ENCODE measurements at places on chromosomes 7 and 10.
A peak's percentile ranks its signal among the peaks of the same experiment; 100 is the strongest.

DNA sequence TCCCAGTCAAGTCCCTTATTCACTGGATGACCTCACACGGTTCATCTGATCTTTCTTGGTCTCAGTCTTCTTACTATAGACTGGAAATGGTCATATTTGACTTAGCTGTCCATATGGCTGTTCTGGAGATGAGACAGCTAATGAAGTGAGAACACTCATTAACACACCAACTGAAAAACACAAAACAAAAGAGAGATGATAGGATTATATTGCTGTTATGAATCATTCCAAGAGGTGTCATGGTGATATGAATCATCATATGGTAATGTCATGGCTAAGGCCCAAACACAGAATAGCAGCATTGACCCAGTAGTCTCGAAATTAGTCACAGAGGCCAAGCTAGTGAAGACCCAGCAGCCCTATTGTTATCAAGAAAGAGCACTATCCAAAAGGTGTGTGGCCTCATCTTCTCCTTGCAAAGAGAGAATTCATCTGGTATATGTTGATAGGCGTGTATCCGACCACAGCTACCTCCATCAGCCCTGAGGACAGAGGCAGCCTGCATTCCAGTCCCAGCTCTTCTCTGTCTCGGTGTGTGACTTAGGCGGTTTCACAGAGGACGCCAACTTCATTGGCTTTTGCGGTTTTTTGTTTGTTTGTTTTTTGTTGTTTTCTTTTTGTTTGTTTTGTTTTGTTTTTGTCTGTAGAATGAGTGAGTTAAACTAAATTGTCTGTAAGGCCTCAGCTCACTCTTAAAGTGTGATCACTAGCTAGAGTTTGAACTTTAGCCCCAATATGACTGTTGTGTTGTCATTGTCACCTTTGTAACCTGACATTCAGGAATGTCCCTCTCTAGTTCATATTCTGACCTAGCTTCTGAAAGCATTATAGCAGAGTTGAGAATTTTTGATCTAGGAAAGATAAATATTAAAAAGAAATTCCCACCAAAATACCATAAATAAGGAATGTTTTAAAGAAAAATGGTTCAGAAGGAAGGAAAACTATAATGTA is 97.4 kb upstream of the PDCD4 start:
- no peak for DNase-seq

GRCh38 chr7:19508124-19508523 is 200.7 kb downstream of the POLR1F start:
- no peak for DNase-seq

- no peak for DNase-seq
These were observed 96.9 kb downstream of the UBE3C start for GRCh38 chr7:157235357-157236333.

GRCh38 chr7:148570510-148570909 is 20.1 kb upstream of the C7orf33 start:
- no peak for DNase-seq

GRCh38 chr10:90437452-90437851 is 420.4 kb downstream of the HTR7 start:
- no peak for DNase-seq

DNA sequence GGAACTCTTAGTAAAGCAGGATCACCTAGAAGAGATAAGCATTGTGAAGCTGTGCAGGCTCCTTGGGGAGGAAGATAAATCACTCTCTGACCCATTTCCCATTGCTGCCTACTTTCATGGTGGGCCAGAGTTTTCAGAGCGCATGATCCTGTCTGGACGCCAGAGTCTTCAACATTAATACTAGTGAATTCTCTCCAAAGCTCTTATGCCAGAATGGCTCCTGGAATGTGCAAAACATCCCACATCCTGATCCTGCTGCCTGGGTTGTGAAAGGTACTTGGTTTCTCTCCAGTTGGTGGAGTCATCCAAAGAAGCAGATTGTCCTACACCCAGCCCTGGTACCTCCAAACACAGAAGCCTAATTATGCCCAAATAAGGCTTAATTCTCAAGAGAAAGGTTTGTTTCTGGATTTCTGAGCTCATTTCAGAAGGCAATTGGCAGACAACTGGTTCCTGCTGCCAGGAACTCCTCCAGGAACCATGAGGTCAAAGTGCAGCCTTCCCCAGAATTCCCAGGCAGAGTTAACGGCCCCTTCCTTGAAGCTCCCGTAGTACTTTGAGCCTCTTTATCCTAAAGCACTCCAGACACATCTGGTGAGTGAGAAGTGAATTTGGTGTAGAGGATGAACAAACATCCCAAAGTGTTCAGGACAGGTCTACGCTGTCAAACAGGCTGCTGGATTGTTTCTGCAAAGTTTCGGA is 495.2 kb downstream of the PLXNA4 start:
- peak; percentile 40 for DNase-seq

GRCh38 chr7:104956753-104957450 is 57.1 kb upstream of the KMT2E start:
- no peak for DNase-seq

DNA sequence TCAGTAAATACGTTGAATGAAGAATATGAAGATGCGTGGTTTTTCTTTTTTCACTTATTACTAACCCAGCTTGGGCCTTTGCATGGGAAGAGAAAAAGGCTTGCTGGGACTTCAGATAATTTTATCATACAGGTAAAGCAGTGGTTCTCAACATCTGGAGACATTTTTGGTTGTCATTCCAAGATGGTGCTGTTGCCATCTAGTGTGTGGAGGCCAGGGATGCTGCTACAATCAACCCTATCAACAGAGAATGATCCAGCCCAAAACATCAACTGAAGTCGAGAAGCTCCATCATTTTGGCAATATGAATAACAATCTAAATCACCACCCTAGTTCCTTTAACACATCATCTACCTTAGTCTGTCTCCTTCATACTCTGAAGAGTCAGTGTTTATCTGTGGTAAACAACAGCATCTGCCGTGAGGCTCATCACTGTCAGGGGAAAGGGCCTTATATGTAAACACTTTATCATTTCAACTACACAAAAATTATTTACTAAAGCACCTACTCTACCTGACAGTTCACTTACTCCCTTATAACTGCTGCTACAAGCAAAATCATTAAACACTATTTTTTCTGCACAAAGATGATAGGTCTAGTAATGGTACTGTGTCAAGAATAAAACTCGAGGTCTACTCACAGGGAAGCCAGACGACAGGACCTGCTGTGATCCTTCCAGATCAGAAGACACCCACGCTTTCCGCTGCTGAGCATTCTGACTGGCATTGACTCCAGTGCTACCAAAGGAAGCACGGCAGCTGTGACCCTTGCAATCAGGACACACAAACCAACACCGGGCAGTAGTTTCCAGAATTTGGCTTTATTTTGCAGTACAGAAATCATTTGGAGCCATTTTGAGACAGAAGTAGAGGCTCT is 48.6 kb downstream of the GDI2 start:
- no peak for DNase-seq

DNA sequence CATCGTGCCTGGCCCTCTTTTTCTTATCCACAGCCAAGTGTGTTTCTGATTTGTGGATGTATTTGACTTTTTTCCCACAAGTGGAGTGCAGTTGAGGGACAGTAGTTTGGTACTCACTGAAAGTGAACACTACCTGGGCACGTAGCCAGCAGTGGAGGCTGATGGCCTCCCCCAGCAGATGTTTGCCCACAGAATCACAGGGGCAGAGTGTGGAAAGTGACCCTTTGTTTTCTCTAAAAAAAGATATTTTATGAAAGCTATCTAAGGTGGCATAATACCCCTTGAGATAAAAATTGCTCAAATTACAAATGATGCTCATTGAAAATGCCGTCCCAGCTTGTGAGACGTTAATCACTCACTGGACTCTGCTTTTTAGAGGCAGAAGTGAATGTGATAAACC is 29.1 kb downstream of the WDR37 start:
- DNase-seq = no peak

DNA sequence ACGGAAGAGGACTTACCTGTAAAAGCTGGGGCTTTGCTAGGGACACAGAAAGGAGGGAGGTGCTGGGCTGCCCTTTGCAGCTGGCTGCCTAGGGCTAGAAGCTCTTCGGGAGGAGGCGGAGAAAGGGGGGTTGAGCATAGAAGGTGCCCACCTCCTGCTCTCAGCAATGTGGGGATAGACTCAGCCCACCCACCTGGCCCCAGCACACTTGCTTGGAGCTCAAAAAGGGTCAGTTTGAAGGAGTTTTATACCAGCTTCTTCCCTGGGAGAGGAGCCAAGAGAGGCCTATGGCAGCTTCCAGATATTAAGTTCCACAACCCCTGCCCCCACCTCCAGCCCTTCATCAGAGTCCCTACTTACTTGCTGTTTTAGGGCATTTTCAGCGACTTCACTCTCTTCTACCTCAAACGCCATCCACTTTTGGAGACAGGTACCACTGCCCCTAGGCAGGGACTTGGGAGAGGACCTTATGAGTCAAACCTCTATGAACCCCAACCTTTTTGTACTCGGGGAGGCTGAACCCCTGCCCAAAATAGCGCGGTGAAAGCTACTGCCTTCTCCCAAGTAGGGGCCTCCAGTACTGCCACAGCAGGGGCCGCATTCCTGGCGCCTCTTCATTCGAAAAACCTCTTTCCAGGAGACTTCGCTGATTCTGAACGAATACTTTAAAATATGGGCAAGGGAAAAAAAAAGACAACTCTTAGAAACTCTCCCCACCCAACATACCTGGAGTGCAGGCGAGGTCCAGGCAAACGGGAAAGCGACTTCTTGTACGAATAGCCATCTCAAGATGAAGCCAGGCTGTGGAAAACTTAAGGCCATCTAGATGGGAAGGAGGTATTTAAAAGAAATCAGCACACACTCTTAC is 1.2 kb upstream of the EVX1 start:
- DNase-seq = no peak

DNA sequence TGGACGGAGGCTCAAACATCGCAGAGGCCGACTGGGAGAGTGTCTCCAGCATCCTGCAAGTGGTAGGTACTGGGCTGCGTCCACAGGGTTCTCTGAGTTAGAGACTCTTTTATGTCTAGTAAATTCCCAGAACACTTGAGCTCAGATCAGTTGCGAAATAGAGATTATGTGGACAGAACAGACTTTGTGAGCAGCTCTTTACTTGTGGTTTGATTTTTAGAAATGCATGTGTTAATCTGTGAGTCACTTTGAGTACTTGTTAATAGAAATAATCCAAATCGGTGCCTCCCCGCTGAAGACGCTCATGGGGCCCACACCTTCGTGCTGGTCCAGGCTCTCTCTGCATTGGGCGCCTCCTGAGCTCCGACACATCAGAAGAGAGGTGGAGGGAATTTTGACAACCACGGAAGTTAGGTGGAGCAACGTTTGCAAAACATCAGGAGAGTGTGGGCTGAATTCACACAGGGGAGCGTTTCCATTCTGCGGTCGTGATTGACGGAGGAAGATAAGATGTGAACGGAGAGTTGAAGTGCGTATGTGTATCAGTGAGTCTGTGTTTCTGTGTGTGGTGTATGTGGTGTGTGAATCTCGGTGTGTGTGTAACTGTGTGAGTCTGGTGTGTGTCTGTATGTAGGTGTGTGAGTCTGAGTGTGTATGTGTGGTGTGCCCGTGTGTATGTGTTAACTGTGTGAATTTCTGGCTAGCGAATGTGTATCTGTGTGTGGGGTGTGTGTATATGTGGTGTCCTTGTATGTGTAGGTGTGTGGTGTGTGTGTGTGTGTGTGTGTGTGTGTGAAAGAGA is 32.1 kb downstream of the PFKP start:
- no peak for DNase-seq

- no peak for DNase-seq
These were observed 20.7 kb downstream of the PLPP4 start for GRCh38 chr10:120477743-120478141.

- no peak for DNase-seq
These were observed 675.6 kb downstream of the REEP3 start for GRCh38 chr10:64196638-64197315.

GRCh38 chr7:3453398-3453797 is 152.3 kb downstream of the SDK1 start:
- no peak for DNase-seq

- no peak for DNase-seq
These were observed 63.5 kb downstream of the MGMT start for GRCh38 chr10:129530581-129530980.

GRCh38 chr7:98483964-98484545 is 83.2 kb upstream of the BAIAP2L1 start:
- DNase-seq = no peak

DNA sequence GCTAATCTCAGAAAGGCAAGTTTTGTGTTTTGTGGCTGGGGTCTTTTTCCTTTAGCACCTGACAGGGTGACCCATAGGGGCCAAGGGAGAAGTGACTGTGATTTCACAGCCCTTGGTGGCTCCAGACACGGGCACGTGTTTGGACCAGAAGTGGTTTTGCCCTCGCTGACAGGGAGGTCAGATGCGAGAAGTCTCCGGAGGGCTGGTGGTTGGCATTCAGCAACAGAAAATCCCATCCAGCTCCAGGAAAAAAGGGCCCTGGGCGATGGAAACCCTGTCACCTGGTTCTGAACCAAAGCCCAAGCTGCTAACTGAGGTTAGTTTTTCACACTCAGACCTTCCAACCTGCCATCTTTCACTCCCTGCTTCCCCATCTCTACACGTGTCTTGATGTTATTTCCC is 272.9 kb downstream of the TRIL start:
- DNase-seq = no peak

DNA sequence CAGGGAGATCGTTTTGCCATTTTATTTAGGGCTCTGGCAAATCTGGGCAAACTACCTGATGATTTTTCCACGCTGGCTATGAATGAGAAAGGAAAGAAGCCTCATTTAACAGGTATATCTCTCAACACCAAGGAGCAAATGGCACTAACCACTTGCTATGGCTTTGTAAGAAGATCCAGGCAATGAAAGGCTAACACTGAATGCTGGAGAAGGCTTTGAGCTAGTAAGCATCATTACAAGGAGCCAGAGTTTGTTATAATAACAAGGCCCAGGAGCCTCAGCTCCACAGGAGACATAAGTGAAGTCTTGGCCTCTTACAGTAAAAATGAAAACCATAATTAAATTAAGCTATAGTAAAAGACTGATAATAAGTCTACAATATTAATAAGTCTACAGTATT is 123.1 kb downstream of the CNOT4 start:
- no peak for DNase-seq

GRCh38 chr10:121179006-121179405 is 327.8 kb downstream of the WDR11 start:
- no peak for DNase-seq

GRCh38 chr7:22356701-22357310 is at the start of gene RAPGEF5:
RAPGEF5 (minus strand) TSS chr7:22357154; CDS start chr7:22357060, 94 bp downstream.
- DNase-seq = no peak

GRCh38 chr10:79946271-79947082 is 2.4 kb downstream of the SFTPD start:
- no peak for DNase-seq

- DNase-seq = no peak
These were observed 25.1 kb upstream of the PROSER2 start for GRCh38 chr10:11797847-11798633.

DNA sequence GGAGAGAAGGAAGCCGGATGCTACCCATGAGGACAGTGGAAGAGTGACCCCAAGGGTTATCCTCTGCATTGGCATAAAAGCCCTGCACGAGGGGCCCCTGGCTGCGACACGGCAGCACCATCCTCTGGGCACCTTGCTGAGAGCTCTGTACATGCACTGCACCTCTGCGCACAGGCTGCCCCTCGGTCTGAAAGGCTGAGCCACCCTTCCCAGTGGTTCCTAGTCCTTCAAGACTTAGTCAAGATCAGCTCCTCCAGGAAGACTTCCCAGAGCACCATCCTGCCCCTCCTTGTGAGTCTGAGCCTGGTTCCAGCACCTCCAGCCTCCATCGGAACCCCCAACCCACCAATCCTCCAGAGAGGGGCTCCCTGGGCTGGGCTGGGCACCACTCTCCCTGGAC is 37.9 kb upstream of the CNPY1 start:
- DNase-seq = no peak
